ENCODE measurements at places on chromosomes 6 and 20.

GRCh38 chr6:48212501-48212900 lies 101.5 kb upstream of the PTCHD4 start:
- DNase-seq = no peak

GRCh38 chr20:59599941-59600340 lies 4.4 kb upstream of the PHACTR3 start:
- DNase-seq = no peak

GRCh38 chr6:150894191-150894744 lies 28.8 kb downstream of the MTHFD1L start:
- DNase-seq = no peak

- DNase-seq = no peak
Observed at GRCh38 chr20:40651151-40651550, 37.9 kb downstream of the MAFB start.

- DNase-seq = no peak
Observed at GRCh38 chr6:81756690-81757089, 4.2 kb upstream of the TENT5A start.

- no peak for DNase-seq
Observed at GRCh38 chr6:116074732-116075390, 14.2 kb upstream of the FRK start.

- DNase-seq = no peak
Observed at GRCh38 chr20:48897305-48898010, 24.1 kb upstream of the ARFGEF2 start.

DNA sequence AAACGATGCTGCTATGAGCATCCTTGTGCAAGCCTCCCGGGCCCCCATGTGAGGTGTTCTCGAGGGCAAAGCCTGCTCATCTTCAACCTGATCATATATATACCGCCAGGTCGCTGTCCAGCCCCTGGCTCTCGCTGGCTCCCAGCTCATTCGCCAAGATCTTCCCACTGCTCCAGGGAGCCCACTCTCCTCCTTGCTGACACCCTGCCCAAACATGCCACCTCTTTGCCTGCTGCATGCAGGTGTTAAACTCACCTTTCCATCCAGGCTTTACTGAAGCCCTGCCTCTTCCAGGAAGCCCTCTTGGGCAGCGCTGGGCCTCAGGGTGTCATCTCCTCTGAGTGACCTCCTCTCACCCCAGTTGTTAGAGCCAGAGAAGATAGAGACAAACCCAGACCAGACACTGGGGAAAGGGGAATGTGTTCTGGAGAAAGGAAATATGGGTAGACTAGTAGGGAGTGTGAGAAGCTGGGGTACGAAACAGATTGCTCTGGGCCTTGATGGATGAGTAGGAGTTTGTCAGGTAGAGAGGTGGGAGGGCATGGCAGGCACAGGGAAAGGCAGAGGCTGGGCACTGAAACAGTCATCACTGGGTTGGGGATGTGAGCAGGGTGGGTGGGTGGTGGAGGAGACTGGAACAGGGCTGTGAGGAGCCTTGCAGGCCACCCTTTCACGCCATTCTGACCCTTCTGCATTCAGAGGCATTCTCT lies 1.2 kb upstream of the DLGAP4 start:
- DNase-seq = no peak
